B cell (primary cell): ENCODE measurements at places on chromosomes 7 and 10. TPM values are rescaled to one million over a fixed set of nuclear protein-coding genes. Genes with fewer than 3 reads are reported as not detected.

GRCh38 chr7:47039904-47040303, 542.0 kb downstream of the TNS3 start:
- H3K4me3 ChIP-seq, result no peak overlapping the region
- no peak for DNase-seq
- no peaks in the 10 kb centered on the region for H3K27me3 ChIP-seq
- H3K4me1 ChIP-seq, result no peaks in the 10 kb centered on the region
- no peaks in the 10 kb centered on the region for H3K36me3 ChIP-seq
- no peak overlapping the region for H3K27ac ChIP-seq

DNA sequence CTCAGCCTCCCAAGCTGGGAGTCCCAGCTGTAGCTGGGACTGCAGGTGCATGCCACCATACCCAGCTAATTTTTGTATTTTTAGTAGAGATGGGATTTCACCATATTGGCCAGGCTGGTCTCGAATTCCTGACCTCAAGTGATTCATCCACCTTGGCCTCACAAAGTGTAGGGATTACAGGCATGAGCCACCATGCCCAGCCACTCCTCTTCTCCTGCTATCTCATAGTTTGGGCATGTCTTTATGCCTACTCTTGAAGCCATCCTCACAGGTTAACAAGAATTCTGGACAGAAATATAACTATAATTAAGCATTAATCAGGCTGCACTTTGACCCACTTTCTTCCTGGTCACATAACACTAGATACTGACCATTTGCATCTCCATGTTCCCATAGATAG, 28.6 kb upstream of the C10orf67 start:
- no peak overlapping the region for H3K27ac ChIP-seq
- no peaks in the 10 kb centered on the region for H3K36me3 ChIP-seq
- H3K4me3 ChIP-seq, result no peak overlapping the region
- peaks cover 14% of the 10 kb centered on the region for H3K4me1 ChIP-seq
- DNase-seq, result no peak

DNA sequence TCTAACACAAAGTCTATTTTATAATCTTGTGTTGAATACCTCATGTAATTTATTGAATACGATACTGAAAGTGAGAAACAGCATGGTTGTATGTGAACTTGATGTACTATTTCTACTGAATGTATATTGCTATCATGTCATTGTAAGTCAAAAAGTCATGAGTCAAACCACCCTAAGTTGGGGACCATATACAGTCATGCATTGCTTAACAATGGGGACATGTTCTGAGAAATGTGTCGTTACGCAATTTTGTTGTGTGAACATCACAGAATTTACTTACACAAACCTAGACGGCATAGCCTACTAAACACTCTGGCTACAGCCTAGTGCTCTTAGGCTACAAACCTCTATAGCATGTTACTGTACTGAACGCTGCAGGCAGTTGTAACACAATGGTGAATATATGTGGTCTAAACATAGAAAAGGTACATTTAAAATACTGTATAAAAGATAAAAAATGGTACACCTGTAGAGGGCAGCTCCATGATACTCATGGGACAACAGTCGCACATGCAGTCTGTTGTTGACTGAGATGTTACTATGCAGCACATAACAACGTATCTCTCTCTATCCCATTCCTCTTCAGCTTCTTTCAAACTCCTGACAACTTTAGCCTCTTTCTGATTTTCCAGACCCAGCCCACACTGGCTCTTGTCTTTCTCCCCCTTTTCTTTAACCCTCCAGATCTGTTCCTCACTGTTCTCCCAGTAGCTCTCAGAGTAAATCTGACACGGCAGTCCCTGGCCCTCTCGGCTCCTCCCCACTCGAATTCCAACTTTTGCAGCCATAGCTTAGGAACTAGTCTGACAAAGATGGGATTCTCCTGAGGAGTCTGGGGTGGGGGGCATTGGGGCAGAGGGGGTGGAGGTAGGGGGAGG, 90.1 kb downstream of the SNX10 start:
- peaks cover 4% of the 10 kb centered on the region for H3K4me1 ChIP-seq
- H3K27ac ChIP-seq, result no peak overlapping the region
- no peak overlapping the region for H3K4me3 ChIP-seq
- H3K36me3 ChIP-seq, result no peaks in the 10 kb centered on the region
- H3K27me3 ChIP-seq, result no peaks in the 10 kb centered on the region

The CALML3 gene
- not detected in 2 replicates for total RNA-seq

DNA sequence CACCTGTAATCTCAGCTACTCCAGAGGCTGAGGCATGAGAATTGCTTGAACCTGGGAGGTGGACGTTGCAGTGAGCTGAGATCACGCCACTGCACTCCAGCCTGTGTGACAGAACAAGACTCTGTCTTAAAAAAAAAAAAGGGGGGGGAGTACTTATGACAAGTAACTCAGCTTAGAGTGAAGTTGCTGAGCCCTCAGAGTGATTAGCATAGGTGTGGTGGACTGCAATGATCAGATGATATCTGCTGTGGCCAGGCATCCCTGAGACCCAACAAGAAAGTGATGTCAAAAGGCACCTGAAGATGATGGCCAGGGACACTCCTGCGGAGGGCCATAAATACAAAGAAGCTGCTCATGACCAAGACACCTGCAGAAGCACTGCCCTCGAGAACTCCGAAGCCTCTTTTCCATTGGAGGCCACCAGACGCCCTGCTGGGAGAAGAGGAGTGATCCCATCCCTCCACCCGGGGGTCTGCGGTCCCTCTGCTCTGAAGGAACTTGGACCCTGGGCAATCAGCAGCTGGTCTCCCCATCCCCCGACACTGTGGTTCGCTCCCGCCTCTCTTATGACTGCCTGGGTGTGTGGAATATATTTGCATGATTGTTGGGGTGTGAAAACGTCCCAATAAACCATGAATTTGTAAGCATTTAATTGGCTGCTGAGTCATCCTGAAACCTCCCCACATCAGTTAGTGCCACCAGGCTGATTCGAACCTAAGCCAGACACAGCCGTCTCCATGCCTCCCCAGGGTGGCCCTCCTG, 46.0 kb downstream of the RASGEF1A start:
- H3K4me1 ChIP-seq, result peaks cover 6% of the 10 kb centered on the region
- DNase-seq, result no peak
- H3K27ac ChIP-seq, result no peak overlapping the region
- H3K4me3 ChIP-seq, result no peak overlapping the region
- H3K27me3 ChIP-seq, result no peaks in the 10 kb centered on the region

- H3K4me3 ChIP-seq, result no peak overlapping the region
- no peaks in the 10 kb centered on the region for H3K36me3 ChIP-seq
- H3K27me3 ChIP-seq, result no peaks in the 10 kb centered on the region
- no peaks in the 10 kb centered on the region for H3K4me1 ChIP-seq
- H3K27ac ChIP-seq, result no peak overlapping the region
Observed at GRCh38 chr7:1255080-1255816, 22.6 kb downstream of the UNCX start.

- no peak overlapping the region for H3K27ac ChIP-seq
- peaks cover 8% of the 10 kb centered on the region for H3K4me1 ChIP-seq
- peaks cover 15% of the 10 kb centered on the region for H3K36me3 ChIP-seq
- no peaks in the 10 kb centered on the region for H3K27me3 ChIP-seq
- H3K4me3 ChIP-seq, result peak overlapping the region; percentile 34
Observed at GRCh38 chr7:26376175-26376917, 84.7 kb downstream of the SNX10 start.

The PNLIPRP3 gene
- total RNA-seq, result not detected in 2 replicates

GRCh38 chr10:14332903-14333302, 2.2 kb upstream of the FRMD4A start:
- no peak overlapping the region for H3K4me3 ChIP-seq
- no peak for DNase-seq
- H3K27ac ChIP-seq, result no peak overlapping the region

DNA sequence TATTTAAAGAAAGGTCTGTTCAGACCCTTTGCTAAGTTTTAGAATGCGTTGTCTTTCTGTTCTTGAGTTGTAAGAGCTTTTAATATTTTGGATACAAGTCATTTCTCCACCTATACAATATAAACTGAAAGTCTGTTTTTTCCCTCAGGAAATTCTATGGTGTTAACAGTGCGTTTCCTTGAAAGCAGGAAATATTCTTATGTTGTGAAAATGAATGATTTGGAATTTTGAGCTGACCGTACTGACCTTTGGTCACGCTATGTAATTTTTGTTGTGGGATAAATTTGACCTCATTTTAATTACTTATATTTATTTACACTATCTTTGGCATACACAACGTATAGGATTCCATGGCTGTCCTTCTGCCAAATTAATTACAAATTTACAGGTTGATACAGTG, 43.5 kb downstream of the PUS7 start:
- H3K27ac ChIP-seq, result no peak overlapping the region
- H3K36me3 ChIP-seq, result no peaks in the 10 kb centered on the region
- DNase-seq, result no peak
- no peak overlapping the region for H3K4me3 ChIP-seq

The ZPBP gene
- not detected in 2 replicates for total RNA-seq
